Tibial nerve (tissue), 4 donors: ENCODE measurements at places on chromosomes 2 and 18.

DNA sequence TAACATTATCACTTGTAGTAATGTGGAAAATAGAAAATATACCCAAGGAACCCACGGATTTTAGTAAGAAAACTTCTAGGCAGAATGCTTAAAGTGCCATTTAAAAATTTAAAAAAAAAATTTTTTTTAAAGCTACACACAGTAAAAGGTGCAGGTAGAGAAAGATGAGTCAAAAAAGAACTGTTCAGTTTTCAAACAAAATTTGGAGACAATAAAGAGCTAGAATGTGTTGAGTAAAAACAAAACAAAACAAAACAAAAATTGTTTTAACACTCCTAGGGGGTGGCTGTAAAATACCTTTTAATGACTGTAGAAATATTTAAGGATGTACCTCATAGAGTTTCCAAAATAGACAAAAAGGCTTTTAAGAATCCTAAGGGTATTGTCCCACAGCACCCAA lies 212.0 kb downstream of the TGIF1 start:
- H3K4me1 ChIP-seq = no peaks in the 10 kb centered on the region
- H3K27ac ChIP-seq = no peak overlapping the region
- no peak for DNase-seq
- H3K4me3 ChIP-seq = no peak overlapping the region
- no peaks in the 10 kb centered on the region for H3K27me3 ChIP-seq

DNA sequence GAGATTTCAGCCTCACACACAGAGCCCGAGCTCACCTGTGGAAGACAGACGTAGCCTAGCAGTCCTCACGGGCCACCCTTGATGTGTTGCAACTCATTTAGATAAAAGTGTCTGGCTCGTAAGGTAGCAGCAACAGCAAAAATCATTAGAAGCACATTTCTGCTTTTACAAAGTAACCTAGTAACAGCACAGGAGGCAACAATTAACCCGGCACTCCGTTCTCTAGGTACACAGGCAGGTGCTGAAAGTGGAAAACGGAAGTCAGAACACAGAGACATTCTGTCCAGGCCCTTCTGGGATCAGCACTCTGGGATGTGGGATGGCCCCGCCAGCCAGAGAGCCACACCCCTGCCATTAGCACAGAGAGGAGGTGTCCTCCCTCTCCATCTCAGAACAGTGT lies 99.3 kb downstream of the KLHL29 start:
- no peak overlapping the region for H3K4me3 ChIP-seq
- H3K27me3 ChIP-seq = no peaks in the 10 kb centered on the region
- no peak overlapping the region for H3K27ac ChIP-seq
- H3K4me1 ChIP-seq = peaks cover 74% of the 10 kb centered on the region
- no peak for DNase-seq

DNA sequence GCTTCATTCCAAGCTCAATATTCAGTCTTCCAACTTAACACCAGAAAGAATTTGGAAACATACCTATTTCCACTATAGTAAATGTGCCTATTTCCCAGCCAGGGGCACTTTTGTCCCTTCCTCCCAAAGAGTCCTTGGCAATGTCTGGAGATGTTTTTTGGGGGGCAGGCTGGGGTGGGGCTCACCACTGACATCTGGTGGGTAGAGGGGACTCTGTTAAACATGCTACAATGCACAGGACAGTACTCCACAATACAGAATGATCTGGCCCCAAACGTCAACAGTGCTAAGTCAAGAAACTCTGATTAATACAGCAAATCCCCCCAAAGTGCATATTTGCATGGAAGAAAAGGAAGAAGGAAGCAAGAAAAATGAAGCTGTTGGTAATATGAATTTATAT lies 61.7 kb downstream of the SMIM21 start:
- H3K27me3 ChIP-seq = no peaks in the 10 kb centered on the region
- H3K36me3 ChIP-seq = no peaks in the 10 kb centered on the region
- no peak overlapping the region for H3K27ac ChIP-seq
- H3K4me3 ChIP-seq = no peak overlapping the region
- no peak for DNase-seq
- H3K4me1 ChIP-seq = no peaks in the 10 kb centered on the region

- peak; percentile 51 for DNase-seq
- no peaks in the 10 kb centered on the region for H3K27me3 ChIP-seq
- H3K36me3 ChIP-seq = no peaks in the 10 kb centered on the region
- H3K4me1 ChIP-seq = peaks cover 57% of the 10 kb centered on the region
- H3K27ac ChIP-seq = peak overlapping the region; percentile 76
Measured at GRCh38 chr2:240962300-240963064, 35.9 kb upstream of the SNED1 start.

DNA sequence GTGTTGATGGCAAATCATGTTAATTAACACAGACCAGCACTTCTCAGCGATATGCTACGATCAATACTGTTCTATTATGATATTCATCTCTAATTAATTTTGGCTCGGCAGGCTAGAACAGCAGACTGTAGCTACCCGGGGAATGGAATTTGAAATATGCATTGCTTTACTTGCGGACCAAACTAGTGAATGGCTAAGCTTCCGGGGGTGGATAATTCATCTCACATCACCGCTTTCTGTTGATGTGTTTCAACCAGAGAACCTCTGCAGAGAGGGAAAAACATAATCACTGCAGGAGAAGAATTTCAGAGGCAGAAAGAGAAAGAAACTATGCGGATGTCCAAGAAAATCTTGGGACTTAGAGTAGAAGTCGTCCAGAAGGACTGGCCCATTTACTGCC lies 490.9 kb downstream of the STK39 start:
- no peaks in the 10 kb centered on the region for H3K4me1 ChIP-seq
- DNase-seq = no peak
- no peak overlapping the region for H3K27ac ChIP-seq
- H3K36me3 ChIP-seq = no peaks in the 10 kb centered on the region

- DNase-seq = no peak
- H3K4me1 ChIP-seq = no peaks in the 10 kb centered on the region
- H3K27me3 ChIP-seq = no peaks in the 10 kb centered on the region
- no peaks in the 10 kb centered on the region for H3K36me3 ChIP-seq
- H3K4me3 ChIP-seq = no peak overlapping the region
Measured at GRCh38 chr18:47683774-47684173, 246.7 kb downstream of the SMAD2 start.

GRCh38 chr2:210188190-210188589 lies 17.0 kb upstream of the KANSL1L start:
- H3K4me3 ChIP-seq = no peak overlapping the region
- DNase-seq = no peak
- H3K27me3 ChIP-seq = no peaks in the 10 kb centered on the region
- H3K36me3 ChIP-seq = no peaks in the 10 kb centered on the region

DNA sequence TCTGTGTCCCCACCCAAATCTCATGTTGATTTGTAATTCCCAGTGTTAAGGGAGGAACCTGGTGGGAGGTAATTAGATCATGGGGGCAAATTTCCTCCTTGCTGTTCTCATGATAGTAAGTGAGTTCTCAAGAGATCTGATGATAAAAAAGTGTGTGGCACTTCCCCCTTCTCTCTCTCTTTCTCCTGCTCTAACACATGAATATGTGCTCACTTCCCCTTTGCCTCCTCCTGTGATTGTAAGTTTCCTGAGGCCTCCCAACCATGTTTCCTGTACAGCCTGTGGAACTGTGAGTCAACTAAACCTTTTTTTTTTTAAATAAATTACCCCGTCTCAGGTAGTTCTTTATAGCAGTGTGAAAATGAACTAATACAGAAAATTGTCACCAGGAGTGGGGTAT lies 380.0 kb downstream of the MEIS1 start:
- no peak for DNase-seq
- no peaks in the 10 kb centered on the region for H3K36me3 ChIP-seq
- no peak overlapping the region for H3K27ac ChIP-seq
- H3K4me1 ChIP-seq = no peaks in the 10 kb centered on the region
- no peak overlapping the region for H3K4me3 ChIP-seq

DNA sequence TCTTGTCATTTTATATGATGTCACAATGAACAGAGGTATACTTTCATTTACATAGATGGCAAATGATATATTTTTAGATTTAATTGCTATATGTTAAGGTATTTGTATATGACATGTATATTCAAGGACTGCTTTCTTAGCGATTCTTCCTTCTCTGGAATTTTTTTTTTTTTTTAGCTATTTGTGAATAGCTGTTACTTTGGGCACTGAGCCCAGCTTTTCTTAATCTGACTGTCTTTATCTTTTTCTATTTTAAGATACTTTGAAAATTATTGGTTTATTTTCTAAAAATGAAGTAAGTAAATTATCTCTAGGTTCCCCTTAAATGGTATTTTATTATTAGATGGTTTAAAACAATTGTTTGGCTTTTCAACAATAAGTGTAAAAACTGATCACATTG lies 4.0 kb upstream of the GLS start:
- H3K27me3 ChIP-seq = no peaks in the 10 kb centered on the region
- peaks cover 7% of the 10 kb centered on the region for H3K4me1 ChIP-seq
- no peak overlapping the region for H3K27ac ChIP-seq
- H3K4me3 ChIP-seq = no peak overlapping the region
- no peak for DNase-seq
- H3K36me3 ChIP-seq = no peaks in the 10 kb centered on the region

- H3K4me1 ChIP-seq = no peaks in the 10 kb centered on the region
- H3K36me3 ChIP-seq = no peaks in the 10 kb centered on the region
- no peaks in the 10 kb centered on the region for H3K27me3 ChIP-seq
- no peak overlapping the region for H3K27ac ChIP-seq
Measured at GRCh38 chr2:37816036-37816435, 109.1 kb upstream of the RMDN2 start.

- H3K4me3 ChIP-seq = no peak overlapping the region
- H3K27ac ChIP-seq = no peak overlapping the region
- no peak for DNase-seq
- H3K27me3 ChIP-seq = no peaks in the 10 kb centered on the region
Measured at GRCh38 chr2:196918927-196919326, 7.6 kb downstream of the PGAP1 start.

DNA sequence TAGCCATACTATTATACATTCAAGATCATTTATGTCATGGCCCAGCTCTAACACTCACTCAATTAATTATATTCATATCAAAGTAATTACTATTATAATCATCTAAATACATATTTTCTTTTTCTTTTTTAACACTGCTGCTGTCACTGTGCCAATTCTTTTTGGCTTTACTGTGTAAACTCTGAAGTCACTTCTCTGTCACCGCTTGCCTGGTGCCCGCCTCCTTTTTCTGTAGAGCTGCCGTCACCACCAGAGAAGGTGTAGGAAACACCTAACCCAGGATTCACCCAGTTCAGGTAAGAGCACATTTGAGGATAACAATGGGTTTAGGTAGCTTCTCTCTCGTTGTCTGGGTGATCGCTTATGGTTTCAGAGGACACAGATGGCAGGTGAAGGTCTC lies 93.3 kb downstream of the AOX1 start:
- H3K4me1 ChIP-seq = no peaks in the 10 kb centered on the region
- no peaks in the 10 kb centered on the region for H3K36me3 ChIP-seq
- no peaks in the 10 kb centered on the region for H3K27me3 ChIP-seq
- H3K4me3 ChIP-seq = no peak overlapping the region

DNA sequence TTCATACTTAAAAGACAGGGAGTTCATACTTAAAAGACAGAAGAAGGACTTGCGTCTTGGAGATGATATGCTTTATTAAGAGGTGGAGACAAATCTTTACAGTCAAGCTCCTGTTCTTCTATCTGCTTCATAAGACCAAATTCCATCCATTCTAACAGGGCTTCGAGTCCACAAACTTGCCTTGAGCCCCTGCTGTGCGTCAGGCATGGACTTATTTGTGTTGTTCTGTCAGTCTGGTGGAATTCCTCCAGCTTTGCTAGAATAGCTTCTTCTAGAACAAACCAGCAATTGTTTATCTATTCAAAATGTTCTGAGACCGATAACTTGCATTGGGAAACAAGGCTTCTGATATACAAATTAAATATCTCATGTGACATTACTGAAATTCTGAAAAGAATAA lies 73.9 kb upstream of the SOX11 start:
- no peaks in the 10 kb centered on the region for H3K4me1 ChIP-seq
- H3K4me3 ChIP-seq = no peak overlapping the region
- H3K27me3 ChIP-seq = no peaks in the 10 kb centered on the region
- H3K27ac ChIP-seq = no peak overlapping the region

DNA sequence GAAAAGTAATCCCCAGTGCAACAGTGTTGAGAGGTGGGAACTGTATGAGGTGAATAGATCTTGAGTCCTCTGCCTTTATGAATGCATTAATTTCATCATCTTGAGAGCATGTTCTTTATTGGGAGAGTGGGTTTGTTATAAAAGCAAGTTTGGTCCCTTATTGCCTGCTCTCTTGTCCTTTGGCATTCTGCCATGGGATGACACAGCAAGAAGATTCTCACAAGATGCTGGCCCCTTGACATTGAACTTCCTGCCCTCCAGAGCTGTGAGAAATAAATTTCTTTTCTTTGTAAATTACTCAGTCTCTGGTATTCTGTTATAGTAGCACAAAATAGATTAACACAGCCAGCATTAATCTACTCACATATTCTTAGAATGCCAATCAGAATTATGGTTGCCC lies 108.6 kb downstream of the EHBP1 start:
- no peak for DNase-seq
- no peaks in the 10 kb centered on the region for H3K36me3 ChIP-seq
- H3K27me3 ChIP-seq = no peaks in the 10 kb centered on the region
- peaks cover 8% of the 10 kb centered on the region for H3K4me1 ChIP-seq

DNA sequence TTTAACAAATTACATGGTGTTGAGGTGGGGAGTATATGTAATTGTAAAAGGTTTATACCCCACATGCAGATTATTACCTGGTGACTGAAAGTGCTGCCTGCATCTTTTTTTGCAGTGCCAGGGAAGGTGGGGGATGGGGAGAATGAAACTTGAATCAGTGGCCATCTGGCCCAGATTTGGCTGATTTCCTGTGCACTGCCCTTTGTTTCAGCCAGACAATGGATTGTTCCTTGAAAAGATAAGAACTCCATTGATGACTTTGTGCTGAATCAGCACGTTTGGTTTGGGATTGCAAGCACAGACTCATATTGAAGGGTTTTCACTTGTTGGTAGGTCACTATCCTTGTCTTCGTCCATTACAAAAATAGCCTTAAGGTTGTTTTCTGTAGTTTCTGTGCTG lies 20.9 kb downstream of the GREB1L start:
- H3K27ac ChIP-seq = no peak overlapping the region
- H3K36me3 ChIP-seq = no peaks in the 10 kb centered on the region
- no peaks in the 10 kb centered on the region for H3K4me1 ChIP-seq
- no peak for DNase-seq
- H3K4me3 ChIP-seq = no peak overlapping the region

DNA sequence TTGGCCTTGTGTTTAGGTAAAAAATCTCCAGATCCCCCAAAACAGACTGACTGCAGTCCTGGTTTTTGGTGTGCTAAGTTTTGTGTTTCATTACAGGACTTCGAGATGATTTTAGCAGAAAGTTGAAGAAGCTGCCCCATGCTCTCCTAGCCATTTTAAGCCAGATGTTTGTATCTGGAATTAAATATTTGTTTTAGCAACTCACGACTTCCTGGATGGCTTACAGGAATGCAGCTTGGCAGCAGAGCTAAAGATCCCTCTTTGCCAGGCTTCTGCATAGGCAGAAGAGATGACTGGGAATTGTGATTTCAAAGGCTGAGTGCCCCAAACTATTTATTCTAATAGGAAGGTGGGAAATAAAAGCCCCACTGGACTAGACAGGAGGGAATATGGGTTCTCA lies 31.1 kb downstream of the ONECUT2 start:
- no peaks in the 10 kb centered on the region for H3K36me3 ChIP-seq
- H3K4me1 ChIP-seq = no peaks in the 10 kb centered on the region
- DNase-seq = no peak
- no peaks in the 10 kb centered on the region for H3K27me3 ChIP-seq
- H3K27ac ChIP-seq = no peak overlapping the region
- no peak overlapping the region for H3K4me3 ChIP-seq

GRCh38 chr2:60532421-60532820 lies 21.0 kb downstream of the BCL11A start:
- no peak overlapping the region for H3K4me3 ChIP-seq
- peaks cover 82% of the 10 kb centered on the region for H3K27me3 ChIP-seq
- no peaks in the 10 kb centered on the region for H3K4me1 ChIP-seq
- H3K27ac ChIP-seq = no peak overlapping the region
- H3K36me3 ChIP-seq = no peaks in the 10 kb centered on the region

- DNase-seq = no peak
- no peaks in the 10 kb centered on the region for H3K36me3 ChIP-seq
- H3K4me1 ChIP-seq = no peaks in the 10 kb centered on the region
- H3K27ac ChIP-seq = peak overlapping the region; percentile 87
Measured at GRCh38 chr2:96336104-96336775, 674 bp downstream of the NCAPH start.
